ENCODE measurements at places on chromosomes 1 and 21.

DNA sequence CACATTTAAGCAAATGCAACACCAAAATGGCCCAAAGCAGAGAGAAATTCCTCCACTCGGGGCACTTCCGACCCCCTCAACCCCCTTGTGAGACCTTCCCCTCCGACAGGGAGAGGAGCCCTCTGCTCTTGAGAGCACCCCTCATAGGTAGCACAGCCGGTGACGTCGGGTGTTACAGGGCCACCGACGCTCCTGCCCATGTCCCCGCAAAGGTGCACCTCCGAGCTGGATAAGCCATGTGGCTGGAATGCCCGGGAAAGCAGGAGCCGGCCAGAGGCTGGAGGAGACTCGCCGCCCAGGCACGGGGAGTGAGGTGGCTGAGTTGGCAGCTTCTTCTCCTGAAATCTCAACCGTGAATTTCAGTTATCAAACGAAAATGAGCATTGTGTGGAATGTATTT lies 67.1 kb upstream of the ARHGEF16 start:
- no peak for DNase-seq

DNA sequence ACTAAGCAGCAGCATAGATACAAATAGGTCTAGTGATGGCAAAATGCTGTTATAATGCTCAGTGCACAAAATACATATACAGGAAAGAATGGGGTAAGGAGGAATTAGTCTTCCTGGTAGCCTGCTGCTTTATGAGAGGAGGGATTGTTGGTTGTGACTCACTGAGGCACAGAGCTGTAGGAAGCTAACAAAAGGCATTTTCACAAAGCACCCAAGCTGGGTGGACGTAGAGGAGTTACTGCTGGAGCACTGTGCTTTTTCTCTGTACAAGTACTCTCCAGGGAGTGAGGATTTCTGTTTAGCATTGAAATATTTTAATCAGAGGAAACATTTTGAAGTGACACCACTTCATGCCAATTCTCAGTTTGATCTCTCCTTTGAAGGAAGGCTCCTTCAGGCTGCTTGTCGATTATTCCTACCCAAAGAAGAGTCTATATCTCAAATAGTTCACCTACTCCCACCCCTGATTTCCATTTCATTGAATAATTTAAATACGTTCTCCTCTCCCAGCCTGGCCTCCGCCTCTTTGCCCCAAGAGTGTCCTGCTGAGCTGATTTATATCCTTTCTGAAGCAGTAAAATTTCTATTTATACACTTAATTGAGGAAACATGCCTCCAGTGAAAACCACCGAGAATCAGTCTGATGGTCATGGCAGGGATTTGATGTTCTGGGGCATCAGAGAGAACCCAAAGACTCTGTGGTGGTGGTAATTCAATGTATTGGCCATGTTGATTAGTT lies 271.9 kb downstream of the HHAT start:
- DNase-seq: peak; percentile 18

DNA sequence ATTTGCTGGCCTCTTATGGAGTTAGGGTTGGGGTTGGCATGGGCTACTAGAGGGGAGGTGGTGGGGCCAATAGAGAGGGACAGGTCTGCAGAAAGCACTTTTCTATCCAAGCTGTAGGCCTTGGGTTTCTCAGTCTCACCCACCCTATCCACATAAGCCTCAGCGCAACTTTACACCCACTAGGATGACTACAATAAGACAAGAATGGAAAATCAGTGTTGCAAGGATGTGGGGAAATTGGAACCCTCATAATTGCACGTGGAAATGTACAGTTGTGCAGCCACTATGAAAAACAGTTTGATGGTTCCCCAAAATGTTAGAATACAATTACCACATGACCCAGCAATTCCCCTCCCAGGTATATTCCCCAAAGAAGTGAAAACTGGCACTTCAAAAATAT lies 14.0 kb upstream of the GSTM4 start:
- DNase-seq: no peak

GRCh38 chr1:39212499-39212898 lies 8.0 kb downstream of the MACF1 start:
- DNase-seq: no peak

DNA sequence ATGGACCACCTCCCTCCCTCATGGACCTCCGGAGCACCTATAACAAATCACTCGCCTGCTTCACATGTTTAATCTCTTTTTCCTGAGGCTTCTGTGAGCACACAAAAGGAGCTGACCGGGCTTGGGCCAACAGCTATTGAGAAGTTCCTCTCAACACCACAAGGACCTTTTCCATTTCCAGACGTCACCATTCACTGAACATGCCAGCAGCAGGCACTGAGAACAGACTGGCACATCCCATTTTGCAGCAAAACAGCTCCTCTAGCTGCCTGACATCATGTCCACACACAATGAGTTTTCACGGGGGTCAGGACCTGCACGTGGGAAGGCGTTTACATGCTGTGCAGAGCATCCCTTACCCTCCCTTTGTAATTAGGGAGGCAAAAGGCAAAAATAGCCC lies 11.0 kb downstream of the SUSD4 start:
- no peak for DNase-seq

DNA sequence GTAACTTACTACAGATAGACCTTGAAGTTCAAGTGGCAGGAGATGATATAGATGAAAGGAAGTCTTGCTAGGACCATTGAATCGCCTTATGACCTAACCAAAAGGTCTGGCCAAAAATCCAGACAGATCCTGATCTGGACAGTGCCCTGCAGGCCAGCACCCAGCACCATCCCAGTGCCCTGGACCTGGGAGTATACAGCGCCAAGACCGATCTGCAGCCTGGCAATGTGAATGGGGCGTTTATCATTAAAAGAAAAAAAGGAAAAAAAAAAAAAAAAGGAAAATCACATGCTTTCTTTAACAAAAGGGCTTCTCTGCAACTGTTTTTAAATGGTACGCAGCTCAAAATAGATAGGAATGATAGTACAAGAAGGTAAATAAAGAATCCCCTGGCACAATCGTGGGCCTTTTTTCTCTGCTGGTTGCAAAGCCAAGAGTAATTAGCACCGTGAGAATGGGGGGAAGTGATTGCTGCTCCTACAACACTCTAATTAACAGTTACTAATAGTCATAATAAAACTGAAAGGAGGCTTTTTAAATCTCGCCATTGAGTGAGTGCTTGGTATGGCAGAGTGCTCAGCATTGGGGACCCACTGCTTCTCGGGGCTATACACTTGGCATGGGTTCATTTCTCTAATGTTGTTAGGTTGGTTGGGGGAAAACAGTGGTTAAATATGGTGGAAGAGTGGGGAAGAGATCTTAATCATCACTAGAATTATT lies 146.7 kb downstream of the KAZN start:
- DNase-seq: no peak

DNA sequence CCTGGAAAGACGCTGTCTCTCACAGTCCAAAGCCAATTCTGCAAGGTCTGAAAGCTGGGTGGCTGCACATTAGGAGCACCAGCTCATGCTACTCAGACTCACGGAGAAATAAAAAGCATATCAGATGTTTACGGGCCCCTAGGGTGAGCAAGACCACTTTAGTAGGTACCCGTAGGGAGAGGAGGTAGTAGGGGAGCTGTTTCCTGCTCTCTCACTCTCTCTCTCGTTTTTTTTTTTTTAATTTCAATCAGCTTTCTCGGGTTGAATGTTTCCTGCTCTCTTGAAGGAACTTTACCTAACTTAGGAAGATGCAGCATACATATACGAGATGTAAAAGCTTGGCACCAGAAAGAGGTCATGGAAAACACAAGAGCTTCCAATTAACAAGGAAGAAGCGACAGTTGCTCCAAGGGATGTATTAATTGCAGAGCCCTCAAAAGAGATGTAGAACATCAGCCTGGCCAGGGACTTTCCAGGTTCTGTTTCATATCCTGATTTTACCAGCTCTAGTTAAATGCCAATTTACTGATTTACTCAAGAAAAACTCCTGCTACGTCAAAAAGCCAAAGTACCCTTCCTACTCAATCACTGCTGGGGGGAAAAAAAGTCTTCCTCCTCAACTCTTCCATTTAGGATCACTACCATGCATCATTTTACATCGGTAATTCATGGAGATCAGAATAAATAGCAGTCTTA lies 3.1 kb downstream of the LORICRIN start:
- no peak for DNase-seq

DNA sequence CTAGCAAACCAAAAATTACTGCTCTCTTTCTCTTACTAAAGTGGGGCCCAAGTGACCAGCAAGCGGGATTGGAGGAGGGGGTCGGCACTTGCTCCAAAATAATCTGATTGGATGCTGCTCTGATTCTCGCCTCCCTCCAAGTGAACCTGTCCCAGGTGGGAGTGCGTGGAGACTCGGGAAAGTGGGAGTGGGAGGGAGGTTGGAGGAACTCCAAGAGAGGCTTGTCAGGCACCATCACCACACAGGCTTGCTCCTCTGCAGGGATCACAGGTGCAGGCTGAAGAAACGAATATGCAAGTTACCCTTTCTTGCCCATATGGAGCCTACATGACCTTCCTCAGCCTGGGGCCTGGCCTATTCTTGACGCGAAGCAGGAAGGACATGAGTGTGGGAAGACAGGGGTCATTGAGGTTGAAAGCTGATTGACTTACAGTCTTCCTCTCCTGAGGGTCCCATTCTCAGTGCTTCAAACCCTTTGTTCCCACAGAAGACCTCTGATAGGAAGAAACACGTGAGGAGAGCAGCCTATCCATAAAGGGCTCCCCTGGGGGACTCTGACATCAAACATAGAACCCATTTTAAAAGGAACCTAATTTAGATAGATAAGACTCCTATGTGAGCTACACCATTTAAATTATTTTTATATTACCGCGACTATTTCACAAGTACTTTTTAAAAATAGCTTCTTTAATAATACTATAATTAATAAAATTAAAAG lies 14.2 kb downstream of the RGS8 start:
- DNase-seq: no peak

DNA sequence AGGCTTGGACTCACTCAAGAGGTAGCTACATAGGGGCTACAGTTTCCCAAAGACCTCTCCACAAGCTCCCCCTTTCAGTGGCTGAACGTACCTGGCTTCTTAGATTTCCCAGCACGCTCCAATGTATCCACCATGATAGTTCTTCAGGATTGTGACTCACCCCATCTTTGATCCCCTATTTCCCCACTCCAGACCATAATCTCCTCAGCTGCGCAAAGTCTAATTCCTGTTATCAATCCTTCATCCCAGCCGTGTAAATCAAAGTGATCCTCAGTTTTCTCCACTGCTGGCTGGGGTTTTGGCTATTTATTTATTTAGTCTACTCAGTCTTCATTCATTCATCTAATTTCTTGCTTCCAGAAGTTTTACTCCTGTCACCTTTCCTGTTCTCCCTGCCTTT lies 13.1 kb upstream of the CTPS1 start:
- no peak for DNase-seq

DNA sequence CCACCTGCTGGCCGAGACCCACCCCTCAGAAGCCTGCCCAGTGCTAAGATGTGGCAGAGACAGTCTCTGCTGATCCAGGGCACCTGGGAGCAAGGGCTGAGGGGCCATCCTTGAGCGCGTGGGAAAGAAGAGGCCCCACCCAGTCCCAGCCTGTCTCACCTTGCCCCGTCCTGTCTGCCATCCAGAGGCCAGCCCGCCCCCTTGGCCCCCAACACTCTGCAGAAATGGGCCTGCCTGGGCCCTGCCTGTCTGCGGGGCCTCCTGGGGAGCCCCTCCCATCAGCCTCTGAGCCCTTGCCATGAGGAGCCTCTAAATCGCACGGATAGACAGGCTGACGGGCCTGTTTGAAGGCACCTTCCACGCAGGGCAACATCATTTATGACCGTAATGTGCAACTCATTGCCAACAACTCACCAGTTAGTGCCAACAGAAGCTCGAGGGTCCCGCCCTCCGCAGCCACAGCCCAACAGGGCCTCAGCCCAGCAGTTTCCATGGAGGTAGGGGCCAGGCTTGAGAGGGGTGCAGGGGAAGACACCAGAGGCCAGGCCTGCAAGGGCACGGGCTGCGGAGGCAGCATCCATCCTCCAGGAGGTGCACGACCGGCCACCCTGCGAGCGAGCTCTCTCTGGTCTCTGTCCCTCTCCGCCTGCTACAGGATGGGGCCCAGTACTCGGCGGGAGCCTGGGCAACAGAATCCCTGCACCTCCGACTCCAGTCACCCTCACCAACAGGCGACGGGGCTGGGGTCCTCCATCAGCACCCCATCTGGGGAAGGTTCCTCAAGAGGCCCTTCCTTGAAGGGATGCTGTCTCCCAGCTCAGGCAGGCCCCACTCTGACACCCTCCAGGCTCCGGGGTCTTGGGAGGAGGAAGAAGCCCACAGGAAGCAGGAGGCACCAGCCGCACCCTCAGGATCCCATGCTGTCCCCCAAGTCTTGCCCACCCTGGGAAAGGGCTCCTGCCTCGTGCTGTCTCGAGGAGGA lies 78.0 kb downstream of the MEGF6 start:
- no peak for DNase-seq

DNA sequence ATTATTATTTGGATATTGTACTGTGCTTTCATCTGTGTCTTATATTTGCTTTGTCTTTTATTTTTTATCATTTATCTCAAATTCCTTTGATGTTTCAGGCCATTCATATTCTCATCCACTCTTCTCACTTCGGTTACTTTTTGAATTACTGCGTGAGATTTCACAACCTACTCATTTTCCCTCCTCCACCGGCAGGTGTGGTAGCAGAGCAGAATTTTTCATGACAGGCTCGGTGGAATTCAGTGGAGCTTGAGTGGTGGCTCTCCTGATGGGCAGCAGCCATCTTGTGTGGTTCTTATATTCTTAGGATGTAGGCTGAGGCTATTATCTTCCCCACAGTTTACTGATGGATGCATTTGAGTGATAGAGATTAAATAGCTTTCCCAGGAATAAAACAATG lies 92.3 kb upstream of the IVNS1ABP start:
- DNase-seq: no peak
